ENCODE measurements at places on chromosomes 12 and 14.

DNA sequence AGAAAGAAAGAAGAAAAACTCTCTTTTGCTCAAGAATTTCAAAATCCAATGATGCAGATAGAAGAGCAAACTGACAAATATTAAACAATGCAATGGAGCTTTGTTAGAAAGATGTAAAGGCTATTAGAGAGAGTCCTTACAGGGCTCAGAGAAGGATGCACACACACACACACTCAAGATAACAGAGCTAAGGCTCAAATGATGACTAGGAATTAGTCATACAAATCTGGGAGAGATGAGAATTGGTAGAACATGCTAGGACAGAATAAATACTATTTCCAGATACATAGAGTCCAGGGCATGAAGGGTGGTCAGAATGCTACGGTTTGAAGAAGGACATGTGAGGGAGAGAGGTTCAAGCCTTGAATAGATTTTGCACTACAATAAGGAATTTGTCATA, 650.1 kb upstream of the MDGA2 start:
- no peak for DNase-seq

- DNase-seq = no peak
Observed at GRCh38 chr14:52706286-52706685, 714 bp upstream of the PSMC6 start.

DNA sequence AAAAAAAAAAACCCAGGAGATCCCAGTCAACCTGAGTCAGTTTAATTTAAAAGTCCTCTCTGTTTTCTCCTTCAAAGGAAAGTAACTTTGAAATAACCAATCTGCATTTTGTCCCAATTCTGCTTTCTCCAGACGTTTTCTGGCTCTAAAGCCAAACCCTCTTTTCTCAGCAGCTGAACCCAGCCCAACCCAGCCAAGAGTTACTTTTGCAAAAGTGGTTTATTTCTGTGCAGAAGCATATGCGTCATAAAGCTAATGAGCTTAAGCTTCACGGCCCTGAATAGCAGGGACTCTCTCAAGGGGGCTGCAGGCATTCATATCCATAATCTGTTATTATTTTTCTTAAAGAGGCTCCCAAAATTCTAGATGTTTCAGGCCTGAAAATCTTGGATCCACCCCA, 176.6 kb downstream of the GALC start:
- no peak for DNase-seq

- no peak for DNase-seq
Observed at GRCh38 chr14:99075771-99076375, 196.1 kb downstream of the BCL11B start.

DNA sequence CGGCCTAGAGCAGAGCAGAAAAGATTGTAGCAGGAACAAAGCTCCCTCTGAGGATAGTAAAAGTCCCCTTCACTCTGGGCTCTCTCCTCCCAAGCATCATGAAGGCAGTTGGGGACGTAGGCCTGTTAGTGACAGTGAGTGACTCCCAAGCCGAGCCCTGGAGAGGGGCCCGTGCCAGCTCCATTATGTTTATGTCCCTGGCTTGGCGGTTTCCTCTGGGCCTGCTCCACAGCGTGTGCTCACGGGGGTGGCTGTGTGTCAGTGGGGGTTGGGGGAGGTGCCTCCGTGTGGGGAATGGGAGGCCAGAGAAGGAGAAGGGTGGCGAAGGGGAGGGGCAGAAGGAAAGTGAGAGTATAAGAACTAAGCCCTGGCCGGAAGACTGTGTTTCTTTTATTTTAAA, 170.0 kb upstream of the VASH1 start:
- no peak for DNase-seq

GRCh38 chr14:58607131-58607951, 30.4 kb upstream of the DACT1 start:
- DNase-seq = no peak

DNA sequence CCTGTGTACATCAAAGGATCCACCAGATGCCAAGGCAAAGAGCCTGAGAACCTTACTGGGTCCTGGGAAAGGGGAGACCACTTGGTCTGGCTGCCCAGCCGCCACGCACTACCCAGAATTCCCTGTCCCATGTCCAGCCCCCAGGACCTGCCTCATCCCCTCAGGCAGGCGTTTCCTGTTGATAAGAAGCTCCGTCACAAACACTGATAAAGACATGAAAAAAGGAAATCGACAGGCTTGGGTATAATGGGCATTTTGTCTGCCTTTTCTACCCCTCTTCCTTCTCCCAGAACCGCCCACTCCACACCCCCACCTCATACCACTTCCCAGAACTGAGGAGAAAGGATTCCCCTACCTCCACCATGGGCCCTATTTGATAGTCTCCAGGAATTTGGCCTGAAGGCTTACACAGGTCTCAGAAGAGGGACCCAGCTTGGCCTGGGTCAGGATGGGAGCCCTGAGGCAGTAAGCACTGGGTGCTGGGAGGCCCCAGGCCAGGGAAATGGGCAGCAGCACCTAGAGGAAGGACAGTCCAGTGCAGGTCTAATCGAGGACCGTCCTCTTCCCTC, 18.8 kb downstream of the ACVRL1 start:
- no peak for DNase-seq

- no peak for DNase-seq
Observed at GRCh38 chr12:93847517-93848474, 170.6 kb downstream of the CRADD start.

DNA sequence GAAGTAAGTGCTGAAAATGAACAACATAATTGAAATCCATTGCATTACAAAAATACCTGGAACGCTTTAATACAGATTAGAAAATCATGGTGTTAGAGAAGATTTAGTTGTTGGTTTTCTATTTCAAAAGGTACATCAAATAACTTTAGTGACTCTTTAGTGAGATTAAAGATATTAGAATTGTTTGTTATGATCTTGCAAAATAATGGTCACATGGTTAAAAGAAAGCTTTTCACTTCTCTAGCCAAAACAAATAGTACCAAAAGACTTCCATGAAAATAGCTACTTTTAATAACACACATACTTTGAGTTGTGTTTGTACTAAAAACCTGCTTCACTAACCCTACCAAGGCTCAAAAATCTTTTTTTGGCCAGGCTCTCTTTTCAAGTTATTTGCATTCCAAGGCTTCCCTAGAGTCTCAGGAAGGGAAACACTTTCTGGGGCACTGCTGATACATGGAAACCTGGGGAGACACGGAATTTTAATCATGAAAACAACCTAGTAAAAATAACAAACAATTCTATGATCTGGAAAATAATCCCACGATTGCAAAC, at the start of gene SLCO1A2:
Gene SLCO1A2 (minus strand): TSS at position 147 of the 555 bp plus-strand sequence. CDS start 270 bp downstream, outside the sequence.
- DNase-seq = no peak

DNA sequence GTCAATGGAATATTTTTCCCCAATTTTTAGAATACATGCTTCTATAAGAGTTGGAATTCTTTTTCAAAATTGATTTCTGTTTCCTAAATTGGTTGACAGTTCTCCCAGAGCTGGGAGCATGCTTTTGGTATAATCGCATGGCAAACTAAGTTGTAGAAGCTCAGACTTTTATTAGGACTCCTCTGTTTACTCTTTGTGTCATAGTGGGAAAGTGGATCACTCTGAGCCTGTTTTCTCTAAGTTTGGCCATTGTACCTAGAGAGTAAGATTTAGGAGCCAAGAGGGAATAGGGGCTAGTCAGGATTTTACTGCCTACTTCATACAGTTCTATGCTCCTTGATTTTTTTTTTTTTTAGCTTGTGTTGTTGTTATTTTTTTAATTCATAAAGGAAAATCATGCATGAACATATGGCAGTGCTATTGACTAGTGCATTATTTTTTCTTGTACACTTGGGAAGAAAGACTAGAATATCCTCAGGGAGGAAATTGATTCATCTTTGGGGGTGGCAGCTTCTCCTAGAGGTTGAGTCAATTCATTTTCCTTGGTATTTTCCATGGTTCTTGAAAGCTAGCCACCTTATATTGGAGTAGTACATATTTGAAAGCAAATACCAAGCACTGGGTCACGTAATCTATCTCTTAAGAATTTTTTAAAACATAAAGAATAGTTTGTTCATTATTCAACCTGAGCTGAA, 77.7 kb upstream of the TRAF3 start:
- no peak for DNase-seq

DNA sequence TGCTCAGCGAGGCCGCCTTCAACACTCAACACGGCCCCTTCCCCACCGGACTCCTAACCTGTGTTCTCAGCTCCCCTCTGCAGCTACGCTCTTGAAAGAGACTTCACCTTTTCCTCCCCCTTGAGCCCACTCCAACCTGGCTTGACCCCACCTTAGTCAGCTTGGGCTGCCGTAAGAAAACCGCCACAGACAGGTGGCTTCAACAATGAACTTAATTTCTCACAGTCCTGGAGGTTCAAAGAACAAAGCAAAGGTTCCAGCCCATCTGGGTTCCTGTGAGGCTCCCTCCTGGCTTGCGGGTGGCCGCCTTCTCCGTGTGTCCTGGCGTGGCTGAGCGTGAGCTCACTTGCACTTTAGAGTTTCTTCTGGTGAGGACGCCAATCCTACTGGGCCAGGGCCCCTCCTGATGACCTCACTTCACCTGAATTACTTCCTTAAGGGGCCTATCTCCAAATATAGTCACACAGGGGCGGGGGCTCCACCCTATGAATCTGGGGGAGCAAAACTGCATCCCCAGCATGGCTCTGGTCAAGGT, 138.8 kb downstream of the CALM1 start:
- no peak for DNase-seq

DNA sequence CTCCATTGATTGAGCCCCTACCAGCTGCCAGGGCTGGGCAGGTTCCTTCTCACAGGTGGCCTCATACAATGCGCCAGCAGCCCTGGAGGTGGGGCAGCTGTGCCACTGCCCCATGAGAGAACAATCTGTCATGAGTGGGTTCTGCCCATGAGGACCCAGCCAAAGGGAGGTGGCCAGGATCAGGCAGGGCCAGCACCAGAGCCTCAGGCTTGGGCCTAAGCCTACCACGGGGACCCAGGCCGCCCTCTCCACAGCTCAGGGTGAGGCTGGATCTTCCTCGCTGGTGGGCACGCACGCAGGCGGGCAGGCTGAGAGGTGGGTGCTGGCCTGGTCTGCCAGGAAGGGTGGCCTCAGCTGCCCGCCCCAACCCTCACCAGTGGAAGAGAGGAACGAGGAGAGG, 110.7 kb downstream of the KIF26A start:
- DNase-seq = no peak

GRCh38 chr12:94206886-94207285, 58.5 kb downstream of the PLXNC1 start:
- no peak for DNase-seq
